GM23338 (cell line): ENCODE measurements at places on chromosomes 11 and 22. TPM values are rescaled to one million over a fixed set of nuclear protein-coding genes. Genes with fewer than 3 reads are reported as not detected.

DNA sequence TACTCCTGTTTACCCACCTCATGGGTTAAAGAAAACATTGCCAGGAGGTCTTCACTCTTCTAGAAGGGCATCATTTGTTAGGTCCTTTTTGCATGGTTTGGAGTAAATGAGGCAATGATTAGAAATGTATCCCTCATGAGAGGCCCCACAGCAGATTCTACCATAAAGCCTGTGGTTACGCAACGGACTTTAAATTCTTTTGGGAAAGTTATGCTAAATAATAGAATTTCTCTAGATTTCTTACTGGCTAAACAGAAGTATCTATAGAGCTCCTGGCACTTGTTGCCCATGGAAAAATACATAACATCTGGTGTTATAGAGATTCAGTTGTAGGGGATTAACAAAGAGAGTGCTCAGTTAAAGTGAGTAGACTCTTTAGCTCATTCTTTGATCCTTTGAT is 15.1 kb upstream of the ATXN10 start:
- DNase-seq: no peak

DNA sequence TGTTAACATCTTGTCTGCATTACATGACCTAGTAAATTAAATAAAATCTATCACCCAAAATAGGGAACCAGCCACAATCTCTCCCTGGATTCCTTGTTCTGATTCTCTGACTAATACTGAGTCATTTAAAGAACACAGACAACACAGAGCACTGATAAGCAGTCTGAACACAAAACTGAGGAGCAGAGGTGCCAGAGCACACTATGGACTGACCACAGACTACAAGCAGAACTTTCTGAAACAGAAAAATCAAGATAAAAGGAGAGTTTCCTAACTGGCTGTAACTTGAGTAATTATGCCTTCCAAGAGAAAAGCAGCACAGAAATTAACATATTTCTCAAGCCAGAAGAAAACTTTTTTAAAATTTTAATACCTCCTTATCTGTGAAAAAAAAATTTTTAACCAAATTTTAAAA is 128.8 kb downstream of the SGSM3 start:
- DNase-seq: no peak

DNA sequence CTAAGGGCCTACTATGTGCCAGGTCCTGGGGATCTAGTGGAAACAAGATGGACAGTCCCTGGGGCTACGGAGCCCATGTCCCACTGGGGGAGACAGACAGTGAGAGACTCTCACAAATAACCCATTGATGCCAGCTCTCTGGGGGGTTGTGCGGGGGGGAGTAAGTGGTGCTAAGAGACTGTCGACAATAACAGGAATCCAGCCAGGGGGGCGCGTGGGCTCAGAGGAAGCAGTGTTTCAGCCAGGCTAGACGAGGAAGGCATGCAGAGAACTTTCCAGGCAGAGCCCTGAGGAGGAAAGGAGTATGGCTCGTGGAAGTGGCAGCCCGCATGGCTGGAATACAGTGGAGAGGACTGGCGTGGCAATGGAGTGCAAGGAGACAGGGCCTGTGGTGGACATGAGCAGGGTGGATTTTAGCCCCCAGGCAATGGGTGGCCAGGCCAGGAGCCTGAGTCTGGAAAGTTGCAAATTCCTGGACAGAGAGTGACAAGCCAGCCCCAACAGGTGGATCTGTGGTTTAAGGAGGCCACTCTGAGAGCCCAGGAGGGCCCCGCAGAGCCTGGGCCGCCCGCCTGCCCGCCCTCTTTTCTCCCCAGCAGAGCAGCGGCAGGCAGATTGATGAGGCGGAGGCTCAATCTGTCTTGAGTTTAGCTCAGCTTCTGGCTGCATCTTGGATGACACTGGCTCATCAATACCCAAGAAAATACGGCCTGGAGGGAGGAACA is 40.0 kb upstream of the TCF20 start:
- no peak for DNase-seq

- no peak for DNase-seq
Observed at GRCh38 chr11:110035357-110035756, 57.8 kb upstream of the ZC3H12C start.

DNA sequence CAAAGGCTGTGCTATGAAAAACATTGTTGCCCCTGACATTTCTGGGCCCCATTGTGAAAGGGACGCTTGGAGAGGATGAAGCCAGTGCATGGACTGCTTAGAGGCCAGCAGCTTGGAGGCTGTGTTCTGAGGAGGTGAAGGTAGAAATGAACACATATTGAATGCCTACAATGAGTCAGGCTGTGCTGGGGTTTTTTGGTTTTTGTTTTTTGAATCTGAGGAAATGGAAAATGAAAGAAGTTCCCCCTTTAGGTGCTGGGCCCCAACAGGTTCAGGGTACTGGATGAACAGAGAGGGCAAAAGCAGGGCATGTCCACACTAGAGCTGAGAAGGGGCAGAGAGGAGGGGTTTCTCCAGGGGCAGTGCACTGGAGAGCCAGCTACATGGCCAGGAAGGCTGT is 166.1 kb upstream of the API5 start:
- peak; percentile 9 for DNase-seq

GRCh38 chr11:95359341-95359663 is 128.3 kb upstream of the SESN3 start:
- no peak for DNase-seq

- DNase-seq: no peak
Observed at GRCh38 chr11:22884217-22884616, 23.9 kb upstream of the CCDC179 start.

DNA sequence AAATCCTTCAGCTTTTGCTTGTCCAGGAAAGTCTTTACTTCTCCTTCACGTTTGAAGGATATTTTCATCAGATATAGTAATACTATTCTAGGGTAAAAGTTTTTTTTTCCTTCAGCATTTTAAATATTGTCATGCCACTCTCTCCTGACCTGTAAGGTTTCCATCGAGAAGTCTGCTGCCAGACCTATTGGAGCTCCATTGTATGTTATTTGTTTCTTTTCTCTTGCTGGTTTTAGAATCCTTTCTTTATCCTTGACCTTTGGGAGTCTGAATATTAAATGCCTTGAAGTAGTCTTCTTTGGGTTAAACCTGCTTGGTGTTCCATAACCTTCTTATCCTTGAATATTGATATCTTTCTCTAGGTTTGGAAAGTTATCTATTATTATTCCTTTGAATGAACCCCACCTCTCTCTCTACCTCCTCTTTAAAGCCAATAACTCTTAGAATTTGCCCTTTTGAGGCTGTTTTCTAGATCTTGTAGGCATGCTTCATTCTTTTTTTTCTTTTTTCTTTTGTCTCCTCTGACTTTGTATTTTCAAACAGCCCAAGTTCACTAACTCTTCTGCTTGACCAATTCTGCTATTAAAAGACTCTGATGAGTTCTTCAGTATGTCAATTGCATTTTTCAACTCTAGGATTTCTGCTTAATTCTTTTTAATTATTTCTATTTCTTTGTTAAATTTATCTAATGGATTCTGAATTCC is 12.0 kb upstream of the WEE1 start:
- no peak for DNase-seq

DNA sequence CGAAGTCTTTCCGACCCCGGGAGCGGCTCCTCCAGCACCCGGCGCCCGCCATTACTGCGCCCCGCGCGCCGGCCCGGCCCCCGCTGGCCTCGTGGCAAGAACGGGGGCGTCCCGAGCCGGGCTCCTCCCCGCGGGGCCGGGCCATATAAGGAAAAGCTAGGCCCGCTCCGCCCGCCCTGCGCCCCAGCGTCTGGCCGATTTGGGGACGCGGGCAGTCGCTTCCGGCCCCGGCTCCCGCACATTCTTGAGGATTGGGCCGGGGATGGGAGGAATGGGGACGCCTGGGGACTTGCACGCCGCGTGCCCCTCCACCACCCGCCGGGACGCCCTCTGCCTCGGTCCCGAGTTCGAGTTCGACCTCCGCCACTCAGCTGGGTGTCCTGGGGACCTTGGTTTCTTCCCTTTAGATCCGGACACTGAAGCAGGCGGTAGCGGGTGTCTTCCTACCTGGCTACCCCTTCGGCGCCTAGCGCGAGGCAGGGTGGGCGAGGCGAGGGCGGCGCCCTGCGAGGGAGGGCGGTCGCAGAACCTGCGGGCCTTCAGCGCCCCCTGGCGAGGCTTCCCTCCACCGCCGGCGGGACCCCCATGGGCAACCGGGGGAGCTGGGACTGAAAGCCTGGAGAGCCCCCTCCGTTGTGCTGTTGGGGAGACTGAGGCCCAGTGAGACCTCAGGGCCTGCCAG is 3.8 kb downstream of the SMTN start:
- DNase-seq: peak; percentile 98

- no peak for DNase-seq
Observed at GRCh38 chr11:83566950-83567349, 280.8 kb upstream of the CCDC90B start.

DNA sequence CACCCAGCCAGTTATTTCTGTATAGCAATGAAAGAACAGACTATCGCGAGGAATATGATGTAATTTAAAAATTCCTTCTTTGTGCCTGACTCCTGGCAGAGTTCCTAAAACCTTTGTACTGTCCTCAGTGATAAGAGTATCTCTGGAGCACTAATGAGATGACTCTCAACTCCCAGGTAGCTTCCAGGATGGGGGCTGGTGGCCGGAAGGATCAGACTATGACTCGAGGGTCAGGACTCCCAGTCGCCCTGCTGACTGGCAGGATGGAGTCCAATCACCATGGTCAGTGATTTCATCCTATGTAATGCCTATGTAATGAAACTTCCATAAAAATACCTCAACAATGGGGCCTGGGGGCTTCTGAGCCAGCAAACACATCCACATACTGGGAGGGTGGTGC is 135.1 kb downstream of the SHANK2 start:
- no peak for DNase-seq

DNA sequence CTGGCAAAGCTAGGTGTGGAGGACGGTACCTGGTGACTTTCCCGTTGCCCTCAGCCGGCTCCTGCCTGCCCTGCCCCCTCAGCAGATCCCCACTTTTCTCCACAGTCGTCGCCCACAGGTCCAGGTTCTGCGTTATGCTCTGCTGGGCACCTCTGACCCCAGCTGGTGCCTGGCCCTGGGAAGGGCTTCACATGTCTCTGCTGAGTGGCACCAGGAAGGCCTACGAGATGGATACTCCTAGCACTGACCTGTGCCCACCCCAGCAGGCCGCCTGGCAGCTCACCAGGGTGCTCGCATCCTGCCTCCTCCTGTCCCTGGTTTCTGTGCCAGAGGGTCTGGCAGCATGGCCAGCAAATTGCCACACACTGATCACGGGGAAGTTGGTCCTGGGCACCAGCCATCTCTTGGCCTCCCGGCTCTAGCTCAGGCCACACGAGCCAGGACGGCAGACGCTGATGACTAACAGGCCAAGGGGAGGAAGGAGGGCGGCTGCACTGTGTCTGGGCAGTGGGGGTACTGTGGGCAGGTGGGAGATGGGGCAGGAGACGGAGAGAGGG is 13.8 kb downstream of the CARS1 start:
- DNase-seq: no peak

DNA sequence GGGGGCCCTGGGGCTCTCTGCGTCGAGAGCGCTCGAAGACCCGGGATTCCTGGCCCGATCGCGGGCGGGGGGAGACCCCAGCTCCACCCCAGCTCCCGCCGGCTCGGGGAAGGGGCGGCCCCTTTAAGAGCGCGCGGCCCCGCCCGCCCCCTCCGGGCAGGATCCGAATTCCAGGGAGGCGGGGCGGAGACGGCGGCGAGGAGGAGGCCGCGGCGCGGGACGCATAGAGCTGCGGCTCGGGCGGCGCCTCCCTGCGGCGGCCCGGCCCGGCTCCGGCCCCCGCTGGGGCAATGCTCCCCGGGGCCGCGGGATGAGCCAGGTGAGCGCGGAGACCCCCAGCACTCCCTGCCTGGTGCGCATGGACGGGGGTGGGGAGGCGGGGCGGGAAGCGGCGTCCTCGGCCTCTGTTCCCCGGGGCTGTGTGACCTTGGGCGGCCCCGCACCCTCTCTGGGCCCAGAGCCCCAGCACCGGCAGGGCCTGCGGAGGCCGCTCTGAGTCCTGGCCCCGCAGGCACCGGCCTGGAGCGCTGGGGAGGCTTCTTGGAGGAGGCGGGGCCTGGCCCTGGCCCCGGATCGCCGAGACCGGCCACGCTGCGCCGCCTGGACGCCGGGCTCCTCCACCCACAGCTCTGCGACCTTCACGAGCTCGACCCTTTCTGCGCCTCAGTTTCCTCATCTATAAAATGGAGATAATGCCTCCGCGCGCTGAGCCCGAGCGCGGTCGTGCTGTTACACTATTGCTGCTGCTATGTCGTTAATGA is 565 bp downstream of the GAS2L1 start:
- peak; percentile 93 for DNase-seq

- no peak for DNase-seq
Observed at GRCh38 chr11:78931891-78932290, 357.2 kb upstream of the NARS2 start.

DNA sequence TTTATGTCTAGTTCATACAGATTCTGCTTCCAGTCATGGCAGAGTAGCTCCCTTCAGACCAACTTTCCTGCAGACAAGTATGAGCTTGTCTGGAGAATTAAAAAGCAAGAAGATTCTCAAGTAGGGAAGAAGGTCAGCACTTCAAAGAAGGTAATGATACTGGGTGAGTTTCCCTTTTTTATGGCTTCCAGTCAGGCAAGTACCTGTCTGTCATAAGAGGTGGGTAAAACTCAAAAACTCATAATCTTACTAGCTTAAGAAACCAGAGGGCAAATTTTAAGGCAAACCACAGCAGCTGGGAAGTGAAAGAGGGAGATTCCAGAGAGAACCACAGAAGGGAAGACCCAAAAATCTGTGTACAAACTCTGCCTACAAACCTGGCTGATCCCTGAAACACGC is 54.2 kb downstream of the DENND5A start:
- DNase-seq: no peak

DNA sequence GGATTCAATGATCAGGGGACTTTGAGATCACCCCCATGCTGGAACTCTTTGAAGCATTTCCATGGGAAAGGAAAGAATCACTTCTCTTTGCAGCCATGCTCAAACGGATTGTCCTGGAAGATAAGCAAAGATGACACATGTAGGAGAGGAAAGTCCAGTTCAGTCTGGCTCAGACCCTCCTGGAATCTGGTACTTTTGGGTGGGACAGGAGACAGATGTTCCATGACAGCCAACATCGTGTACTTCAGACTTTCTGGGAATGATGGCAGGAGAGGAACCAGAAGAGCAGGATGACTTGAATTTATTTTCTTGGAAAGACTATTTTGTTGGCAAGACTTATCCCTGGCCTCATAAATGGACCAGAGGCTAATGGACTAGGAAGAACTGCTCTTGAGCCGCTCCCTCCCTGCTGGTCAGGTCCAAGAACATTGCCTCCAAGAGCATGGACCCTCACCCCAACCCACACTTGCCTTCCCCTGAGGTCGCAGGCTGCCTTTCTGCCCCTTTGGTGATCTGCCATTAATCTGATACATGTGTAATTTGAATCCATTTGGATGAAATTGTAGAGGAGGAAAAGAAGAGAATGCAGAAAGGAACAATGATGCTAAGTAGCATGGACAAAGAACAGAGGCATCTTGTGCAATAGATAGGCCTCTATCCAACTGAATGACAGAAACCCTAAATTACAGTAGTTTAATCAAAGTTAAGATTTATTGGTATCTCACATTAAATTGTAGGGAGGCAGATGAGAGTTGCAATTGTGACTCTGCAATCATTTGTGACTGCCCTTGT is 201.0 kb downstream of the SNX19 start:
- no peak for DNase-seq

Gene EFCAB6
- 1.8 and 1.9 TPM in 2 replicates for total RNA-seq

Gene MLC1
- not detected in 2 replicates for total RNA-seq

Gene ZNF215
- total RNA-seq: 18.8 and 20.8 TPM in 2 replicates

Gene USH1C
- 1.3 and 5.4 TPM in 2 replicates for total RNA-seq
